ENCODE measurements at places on chromosomes 12 and 14.

DNA sequence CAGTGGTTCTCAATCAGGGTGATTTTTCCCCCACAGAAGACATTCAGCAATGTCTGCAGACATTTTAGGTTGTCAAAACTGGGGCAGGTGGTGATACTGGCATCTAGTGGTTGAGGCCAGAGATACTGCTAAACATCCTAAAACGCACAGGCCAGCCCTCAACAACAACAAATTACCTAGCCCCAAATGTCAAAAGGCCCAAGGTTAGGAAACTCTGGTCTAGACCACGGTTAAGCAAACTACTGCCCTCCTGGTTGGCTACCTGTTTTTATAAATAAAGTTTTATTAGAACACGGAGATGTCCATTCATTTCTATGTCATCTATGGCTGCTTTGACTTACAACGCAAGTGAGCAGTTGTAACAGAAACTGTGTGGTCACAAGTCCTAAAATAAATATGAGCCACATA, 186.7 kb downstream of the EFCAB11 start:
- DNase-seq = peak; percentile 67

DNA sequence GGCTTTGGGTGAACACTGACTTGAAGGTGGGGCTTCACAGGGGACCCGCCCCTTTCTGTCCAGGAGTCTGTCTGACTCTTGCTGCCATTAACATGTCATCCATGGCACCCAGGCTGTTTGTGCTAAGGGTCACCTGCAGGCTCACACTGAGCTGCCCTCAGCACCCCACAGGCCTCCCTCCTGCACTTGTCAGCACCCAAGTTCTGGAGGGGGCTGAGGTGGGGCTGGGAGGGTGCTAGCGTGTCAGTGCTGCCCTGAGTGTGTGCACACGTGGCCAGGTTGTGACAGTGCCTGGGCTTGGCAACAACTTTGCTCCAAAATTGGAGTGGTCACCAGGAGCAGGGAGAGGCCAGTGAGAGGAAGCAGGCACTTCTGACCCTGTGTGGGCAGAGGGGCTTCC, 963.2 kb downstream of the TRHDE start:
- DNase-seq = no peak

- DNase-seq = peak; percentile 57
Observed at GRCh38 chr12:12439636-12440035, 82.8 kb downstream of the BORCS5 start.

- no peak for DNase-seq
Observed at GRCh38 chr14:22981876-22982476, 375 bp downstream of the AJUBA start.

DNA sequence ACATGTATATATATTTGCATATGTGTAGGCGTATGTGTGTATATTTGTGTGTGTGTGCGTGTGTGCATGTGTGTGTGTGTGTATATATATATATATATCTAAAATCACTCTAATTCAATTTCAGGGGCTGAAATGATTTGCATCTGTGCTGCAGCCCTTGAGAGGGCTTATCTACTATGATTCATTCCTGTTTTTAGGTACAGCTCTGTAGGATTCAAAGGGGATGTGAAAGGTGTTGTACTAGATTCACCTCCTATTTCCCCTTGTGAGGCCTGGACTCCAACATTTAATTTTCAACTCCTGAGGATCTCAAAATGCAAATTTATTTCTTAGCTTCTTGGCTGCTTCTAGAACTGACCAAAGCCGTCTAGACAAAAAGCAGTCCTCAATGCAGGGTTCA, 11.1 kb downstream of the ERP27 start:
- DNase-seq = no peak

GRCh38 chr12:83082690-83083276, 396.1 kb downstream of the TMTC2 start:
- DNase-seq = no peak

DNA sequence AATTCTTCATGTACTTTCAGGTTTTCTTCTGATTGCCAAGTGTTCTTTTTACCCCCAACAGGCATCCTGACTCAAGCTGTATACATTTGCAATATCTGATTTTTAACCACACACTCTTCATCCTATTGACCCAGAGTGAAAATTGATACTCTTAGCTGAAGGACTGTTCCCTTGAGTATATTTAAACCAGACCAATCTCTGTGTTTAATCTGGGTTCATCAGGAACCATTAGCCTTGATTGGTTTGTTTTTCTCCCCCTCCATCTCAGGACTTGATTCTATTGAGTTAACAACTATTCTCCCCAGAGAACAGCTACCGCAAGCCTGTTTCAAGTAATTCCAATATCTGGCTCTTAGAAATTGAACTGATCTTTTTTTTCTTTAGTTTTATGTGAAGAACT, 222.3 kb upstream of the NOVA1 start:
- DNase-seq = no peak

DNA sequence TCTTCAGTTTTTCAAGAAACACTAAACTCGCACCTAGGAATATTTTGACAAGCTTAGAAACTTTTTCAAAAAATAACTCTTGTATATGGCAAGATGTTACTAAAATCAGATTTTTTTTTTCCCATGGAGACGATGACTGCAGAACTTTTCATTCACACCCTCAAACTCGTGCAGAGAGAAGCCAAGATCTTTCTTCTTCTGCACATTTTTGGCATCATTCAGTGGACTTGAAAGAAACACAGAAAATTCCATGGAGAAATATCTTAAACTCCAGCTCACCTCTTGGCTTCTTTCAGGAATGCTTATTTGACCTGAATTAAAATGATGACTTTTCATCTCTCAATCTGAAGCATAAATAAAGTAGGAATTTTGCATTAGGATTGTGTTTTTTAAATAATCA, 919.4 kb downstream of the NRXN3 start:
- no peak for DNase-seq

DNA sequence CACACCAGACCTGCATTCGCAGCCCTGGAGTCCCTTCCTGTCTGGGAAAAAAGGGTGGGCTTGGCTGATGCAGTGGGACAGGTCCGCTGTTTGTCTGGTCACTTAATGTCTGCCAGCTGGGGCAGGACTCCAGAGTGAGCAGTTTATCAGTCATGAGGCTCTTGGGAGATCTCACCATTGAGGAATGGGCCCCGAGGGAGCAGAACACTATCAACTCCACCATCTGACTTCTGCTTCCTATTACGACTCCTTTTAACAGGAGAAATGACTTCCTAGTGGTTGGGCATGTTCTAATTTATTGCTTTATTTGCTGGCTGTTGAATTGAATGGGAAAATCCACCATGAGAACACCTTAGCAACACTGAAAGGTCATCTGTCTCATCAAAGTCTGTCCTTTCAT, 182.5 kb upstream of the RASSF8 start:
- no peak for DNase-seq

DNA sequence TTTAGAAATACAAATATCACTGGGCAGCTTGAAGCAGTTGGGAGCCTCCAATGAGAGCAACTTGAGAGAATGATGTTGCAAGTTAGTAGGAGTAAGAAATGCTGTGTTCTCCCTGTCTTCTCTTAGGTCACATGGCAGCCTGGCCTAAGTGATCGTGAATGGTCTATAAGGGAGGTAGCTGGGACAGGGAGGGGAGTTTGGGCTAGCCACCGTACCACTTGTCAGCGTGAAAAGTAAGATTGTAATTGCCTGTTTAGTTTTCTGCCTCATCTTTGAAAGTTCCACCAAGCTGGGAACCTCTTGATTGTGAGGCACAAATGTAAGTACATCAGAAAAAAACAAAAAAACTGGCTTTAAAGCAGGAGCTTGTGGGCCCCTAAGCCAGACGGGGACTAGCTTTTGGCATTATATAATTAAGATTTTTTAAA, 36.4 kb downstream of the MDM2 start:
- no peak for DNase-seq

- no peak for DNase-seq
Observed at GRCh38 chr12:51320695-51321320, 3.2 kb downstream of the BIN2 start.

DNA sequence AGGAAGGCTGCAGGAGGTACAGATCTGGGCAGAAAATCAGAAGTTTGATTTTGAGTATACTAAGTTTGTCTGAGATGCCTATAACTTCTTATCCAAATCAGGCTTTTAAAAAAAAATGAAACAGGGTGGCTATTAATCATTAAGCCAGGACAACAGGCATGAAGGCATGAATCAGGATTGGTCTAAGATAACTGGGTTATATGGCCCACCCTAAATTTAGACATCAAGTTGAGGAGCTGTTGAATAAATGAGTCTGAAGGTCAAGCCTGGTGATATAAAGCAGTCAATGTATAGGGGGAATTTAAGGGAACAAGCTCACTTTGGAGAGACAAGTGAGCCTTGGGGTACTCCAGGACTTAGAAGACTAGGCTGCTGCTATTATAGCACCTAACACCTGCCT, 28.6 kb downstream of the NEK9 start:
- no peak for DNase-seq

DNA sequence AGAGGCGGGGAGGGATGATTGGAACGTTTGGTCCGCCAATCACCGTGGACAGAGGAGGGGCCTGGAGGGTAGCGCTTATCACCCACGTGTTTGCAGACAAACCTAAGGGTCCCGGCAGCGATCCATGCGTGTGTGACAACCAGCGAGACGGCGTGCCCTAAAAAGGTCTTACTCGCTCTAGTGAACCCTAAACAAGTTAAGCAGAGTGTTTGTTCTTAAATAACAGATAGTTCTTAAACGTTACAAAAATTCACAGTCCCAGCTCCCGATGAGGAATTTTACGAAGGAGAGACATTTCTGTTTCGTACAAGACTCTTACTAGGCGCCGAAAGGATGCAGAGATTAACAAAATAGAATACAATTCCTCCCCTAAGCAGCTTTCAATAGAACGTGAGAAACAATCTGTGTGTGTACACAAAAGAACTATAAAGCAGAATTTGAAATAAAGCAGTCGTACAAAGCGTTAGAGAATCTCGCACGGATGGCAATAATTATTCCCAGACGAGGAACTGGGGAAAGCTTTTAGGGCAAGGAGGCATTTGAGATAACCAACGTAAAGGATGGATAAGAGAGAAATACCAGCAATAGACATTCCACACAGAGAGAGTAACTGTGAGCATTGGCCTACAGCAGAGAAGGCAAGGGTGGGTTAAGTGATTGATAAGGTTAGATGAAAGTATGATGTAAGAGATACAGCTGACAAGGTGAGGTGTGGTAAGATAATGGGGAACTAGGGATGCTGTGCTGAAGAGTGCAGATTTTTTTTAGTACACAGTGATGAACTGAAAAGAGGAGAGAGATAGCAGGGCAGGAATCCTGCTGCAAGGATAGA, 831 bp upstream of the RPS6KA5 start:
- no peak for DNase-seq

- DNase-seq = peak; percentile 41
Observed at GRCh38 chr12:51722431-51722830, 126.1 kb downstream of the FIGNL2 start.

- peak; percentile 54 for DNase-seq
Observed at GRCh38 chr14:101705733-101706508, 55.6 kb upstream of the PPP2R5C start.

DNA sequence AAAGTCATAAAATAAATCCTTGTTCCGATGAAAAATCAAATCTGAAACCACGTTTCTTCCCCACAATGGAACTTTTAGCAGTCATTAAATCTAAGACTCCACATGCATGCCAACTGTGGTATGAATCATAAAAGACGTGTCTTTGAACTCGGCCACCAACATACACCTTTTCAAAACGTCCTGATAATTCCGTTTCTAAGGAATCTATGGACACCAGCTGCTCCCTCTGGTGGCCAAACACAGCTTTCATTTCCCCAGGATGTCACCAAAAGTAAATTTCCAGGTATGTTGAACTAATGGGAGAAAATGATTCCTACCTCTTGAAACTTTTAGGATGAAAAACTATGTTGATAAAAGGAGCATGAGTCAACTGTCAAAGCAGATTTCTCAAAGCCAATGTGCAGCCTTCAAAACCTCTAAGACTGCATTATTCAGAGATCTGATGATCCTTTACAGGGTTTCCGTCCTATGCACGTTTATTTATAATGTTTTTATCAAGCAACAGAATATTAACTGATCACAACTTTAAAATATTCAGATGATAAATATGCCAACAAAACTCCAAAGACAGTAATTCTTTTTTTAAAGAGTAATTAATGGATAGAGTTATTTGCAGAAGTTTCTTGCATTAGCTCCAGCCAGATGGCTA, 96.2 kb downstream of the CIT start:
- DNase-seq = no peak

DNA sequence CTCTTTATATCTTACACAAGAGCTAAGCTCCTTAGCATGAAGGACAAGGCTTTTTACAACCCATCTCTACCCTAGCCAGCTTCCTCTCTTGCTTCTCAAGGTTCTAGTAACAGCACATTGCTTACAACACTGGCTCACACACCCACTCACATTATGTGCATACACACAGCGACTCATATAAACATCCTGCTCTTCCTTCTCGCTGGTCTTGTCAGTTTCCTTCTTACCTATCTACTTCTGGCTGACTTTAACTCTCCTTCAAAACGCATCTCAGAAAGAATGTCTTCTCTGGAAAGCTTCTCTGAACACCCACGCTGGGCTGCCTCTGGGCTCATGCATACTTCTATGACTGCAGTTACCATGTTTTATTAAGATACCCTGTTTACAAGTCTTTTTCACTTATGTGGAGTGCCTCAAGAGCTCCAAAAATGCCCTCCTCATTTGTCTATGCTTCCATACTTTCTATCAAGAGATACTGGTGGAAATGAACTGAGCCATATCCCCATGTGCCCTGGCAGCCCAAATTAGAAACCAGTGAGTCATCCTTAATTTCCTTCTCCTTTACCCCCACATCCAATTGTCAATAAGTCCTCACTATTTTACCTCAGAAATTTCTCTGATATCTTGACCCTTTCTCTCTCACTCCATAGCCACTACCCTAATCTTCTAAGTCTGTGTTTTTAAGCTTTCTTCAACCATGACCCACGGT, 126.9 kb upstream of the KRAS start:
- peak; percentile 89 for DNase-seq

DNA sequence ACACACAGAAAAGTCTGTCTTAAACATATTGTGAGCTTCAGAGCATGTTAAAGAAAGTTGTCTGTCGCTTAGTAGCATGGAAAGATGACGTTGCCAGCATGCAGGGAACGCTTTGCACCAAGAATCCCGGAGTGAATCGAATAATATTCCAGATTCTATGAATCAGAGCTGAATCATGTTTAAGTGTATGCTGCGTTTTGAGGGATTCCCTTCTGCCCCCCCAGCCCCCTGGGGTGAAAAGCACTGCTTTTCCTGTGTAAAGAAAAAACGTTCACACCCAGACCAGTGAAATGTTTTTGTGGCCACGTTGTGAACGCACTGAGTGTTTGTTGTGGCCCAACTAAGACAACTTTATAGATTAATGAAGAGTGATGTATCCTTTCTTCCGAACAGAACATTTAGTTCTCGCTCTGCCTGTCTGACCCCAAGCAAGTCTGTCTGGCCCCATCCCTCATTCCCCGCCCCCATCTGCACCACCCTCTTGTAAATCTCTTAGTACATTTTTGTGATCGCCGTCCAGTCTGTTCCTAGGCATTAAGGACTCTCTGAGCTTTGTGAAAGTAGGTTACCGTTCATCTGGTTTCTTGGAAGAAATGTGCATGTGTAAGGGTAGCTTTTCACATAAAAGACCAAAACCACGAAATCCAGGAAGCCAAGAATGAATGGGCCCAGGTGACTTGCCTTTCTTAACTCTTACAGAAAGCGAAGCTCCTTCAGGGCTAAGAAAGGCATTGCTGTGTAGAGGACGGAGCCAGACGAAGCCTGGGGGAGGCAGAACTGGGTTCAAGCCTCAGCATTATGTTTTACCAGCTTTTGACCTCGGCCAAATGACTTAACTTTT, 103.0 kb downstream of the SAMD4A start:
- DNase-seq = no peak

GRCh38 chr12:6826125-6826733, 2.0 kb upstream of the P3H3 start:
- no peak for DNase-seq

GRCh38 chr12:116141833-116142162, 135.7 kb downstream of the MED13L start:
- no peak for DNase-seq

GRCh38 chr14:104895786-104896661, 28.7 kb upstream of the PLD4 start:
- no peak for DNase-seq

Measured in inflammatory macrophage treated with lipopolysaccharide for 4 hours (primary cell).